ENCODE measurements at places on chromosomes 6 and 20. TPM values are rescaled to one million over a fixed set of nuclear protein-coding genes. Genes with fewer than 3 reads are reported as not detected.

The COX4I2 gene
- 0.67 TPM for total RNA-seq

The SMIM26 gene
- total RNA-seq = 63.3 TPM

The ISM1 gene
- total RNA-seq = 0.25 TPM

The PPIL6 gene
- 0.58 TPM for total RNA-seq

The NCOA5 gene
- 24.1 TPM for total RNA-seq

The STMND1 gene
- 1.4 TPM for total RNA-seq

The PRKN gene
- total RNA-seq = 5.5 TPM

GRCh38 chr6:139960671-139961070 is 586.2 kb upstream of the CITED2 start:
- no peak for DNase-seq

GRCh38 chr6:165835410-165835851 is 172.4 kb upstream of the PDE10A start:
- no peak for DNase-seq

GRCh38 chr20:62363920-62364851 is 2.9 kb downstream of the LAMA5 start:
- DNase-seq = no peak

DNA sequence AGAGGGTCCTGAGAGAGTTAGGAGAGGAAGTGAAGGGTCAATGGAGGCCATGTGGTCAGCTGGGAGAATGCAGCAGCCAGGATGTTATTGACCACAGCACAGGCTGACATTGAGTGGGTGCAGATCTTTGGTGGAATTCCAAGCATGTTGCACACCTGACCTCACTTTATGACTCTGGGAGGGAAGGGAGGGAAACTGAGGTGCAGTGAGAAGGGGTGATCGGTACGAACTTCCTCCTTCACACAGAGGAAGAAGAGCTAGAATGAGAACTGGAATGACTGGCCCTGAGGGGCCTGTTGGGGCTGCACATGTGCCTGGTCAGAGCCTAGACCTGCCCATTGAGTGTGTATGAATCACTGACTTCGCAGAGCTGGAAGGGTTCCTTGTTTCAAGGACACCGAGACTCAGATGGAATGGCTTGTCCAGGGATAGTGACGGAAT is 9.8 kb downstream of the FAM83D start:
- no peak for DNase-seq

- no peak for DNase-seq
These were observed 42.6 kb upstream of the ZNFX1 start for GRCh38 chr20:49320460-49320859.

- no peak for DNase-seq
These were observed 481.5 kb upstream of the HSF2 start for GRCh38 chr6:121917834-121918559.

DNA sequence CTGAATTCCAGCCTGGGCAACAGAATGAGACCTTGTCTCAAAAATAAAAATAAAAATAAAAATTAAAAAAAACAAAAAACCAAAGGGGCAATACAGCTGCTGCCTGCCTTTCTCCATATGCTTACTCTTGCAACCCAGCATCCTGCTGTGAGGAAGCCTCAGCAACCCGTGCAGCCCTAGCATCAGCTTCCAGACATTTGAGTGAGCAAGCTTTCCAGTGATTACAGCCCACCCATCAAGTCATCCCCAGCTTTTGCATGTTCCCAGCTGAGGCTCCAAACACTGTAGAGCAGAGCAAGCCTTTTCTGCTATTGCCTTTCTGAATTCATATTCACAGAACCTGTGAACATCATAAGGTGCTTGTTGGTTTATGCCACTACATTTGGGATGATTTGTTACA is 93.8 kb downstream of the SASH1 start:
- no peak for DNase-seq

DNA sequence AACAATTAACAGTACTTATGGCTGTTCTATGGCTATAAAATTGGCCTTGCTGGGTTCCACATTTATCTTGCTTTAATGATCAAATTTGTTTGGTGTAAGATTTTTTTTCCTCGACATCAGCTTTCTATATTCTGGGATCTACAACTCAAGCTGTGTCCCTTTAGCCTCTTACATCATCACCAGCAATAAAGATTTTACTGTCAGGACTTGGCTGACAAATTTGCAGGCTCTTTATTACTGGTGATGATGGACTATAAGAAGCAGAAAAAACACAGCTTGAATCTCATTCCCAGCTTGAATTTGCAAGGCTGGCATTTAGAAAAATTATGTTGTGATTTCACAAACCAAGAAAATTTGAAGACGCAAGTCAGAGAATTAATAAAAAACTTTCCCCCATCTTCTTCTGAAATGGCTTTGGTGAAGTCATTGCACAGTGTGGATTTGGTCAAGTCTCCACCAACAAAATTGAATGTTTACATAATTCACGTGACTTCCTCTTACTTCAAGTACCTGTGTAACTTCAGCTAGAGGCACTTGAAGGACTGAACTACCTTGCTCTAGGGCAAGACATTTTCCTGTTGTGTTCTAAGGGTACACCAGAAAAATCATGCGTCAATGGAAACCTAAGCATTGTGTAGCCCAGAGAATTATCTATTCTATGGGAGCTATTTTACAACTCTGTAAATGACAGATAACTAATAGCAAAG is 175.0 kb downstream of the CBLN4 start:
- no peak for DNase-seq

DNA sequence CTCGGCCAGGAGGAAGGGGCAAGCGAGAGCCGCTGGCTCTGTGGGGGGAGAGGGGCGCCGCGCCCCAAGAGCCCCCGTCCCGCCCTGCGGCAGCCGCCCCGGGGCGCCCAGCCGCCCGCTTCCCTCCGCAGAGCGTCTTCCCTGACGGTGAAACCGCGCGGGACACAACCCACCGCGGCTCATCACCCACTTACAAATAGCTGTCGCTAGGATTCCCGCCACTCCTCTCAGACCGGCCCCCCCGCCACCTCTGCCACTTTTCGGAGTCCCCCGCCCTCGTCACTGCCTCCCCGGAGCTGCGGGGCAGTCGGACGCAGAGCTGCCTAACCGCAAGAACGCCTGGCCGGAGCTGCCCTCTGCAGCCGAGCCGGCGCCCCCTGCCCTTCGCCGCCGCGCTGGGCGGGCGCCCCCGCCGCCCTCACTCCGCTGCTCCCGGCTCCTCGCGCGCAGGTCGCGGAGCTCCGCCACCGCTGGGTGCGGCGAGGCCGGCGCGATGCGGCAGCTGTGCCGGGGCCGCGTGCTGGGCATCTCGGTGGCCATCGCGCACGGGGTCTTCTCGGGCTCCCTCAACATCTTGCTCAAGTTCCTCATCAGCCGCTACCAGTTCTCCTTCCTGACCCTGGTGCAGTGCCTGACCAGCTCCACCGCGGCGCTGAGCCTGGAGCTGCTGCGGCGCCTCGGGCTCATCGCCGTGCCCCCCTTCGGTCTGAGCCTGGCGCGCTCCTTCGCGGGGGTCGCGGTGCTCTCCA is at the start of gene SLC35D3:
Gene SLC35D3, plus strand, starts transcription at position 366 of the 749 bp plus-strand sequence. Its CDS starts 128 bp downstream, at position 494.
- DNase-seq = peak; percentile 21

GRCh38 chr20:9392892-9393857 is 121.2 kb upstream of the LAMP5 start:
- DNase-seq = peak; percentile 37

DNA sequence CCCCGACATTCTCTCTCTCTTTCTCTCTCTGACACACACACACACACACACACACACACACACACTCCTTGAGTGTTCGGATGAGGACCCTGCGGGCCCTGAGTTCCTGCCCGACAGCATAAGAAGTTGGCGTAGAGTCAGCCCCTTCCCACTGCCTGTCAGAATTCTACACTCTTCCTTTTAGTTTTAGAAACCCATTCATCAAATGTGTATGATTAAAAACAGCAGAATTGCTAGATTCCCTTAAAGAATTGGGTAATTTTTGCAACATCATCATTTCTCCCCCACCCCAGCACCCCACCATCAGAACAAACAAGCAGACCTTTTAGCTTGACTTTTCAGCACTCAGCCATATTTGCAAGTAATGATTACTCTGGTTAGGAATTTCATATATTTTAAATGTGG is 322.8 kb downstream of the FARS2 start:
- no peak for DNase-seq

- no peak for DNase-seq
These were observed 35.6 kb downstream of the PDE7B start for GRCh38 chr6:135887069-135887468.

DNA sequence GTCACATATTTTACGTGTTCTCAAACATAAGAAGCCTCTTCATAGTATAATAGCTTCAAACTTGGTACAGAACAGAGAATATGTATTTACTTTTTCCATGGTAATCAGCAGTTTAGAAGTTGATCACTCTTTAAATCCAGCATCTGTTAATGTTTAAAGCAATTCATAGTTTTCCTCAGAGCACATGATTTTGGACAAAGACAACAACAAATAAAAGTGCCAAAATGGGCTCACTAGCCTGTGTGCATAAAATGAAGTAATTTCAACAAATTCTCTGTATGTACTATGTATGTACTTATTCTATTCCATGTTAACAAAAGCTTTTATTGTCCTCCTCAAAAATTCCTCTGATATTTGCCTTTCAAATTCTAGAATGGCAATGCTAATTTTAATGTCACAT is 38.1 kb upstream of the UST start:
- no peak for DNase-seq

GRCh38 chr20:46304361-46304760 is 3.9 kb downstream of the CDH22 start:
- DNase-seq = no peak

DNA sequence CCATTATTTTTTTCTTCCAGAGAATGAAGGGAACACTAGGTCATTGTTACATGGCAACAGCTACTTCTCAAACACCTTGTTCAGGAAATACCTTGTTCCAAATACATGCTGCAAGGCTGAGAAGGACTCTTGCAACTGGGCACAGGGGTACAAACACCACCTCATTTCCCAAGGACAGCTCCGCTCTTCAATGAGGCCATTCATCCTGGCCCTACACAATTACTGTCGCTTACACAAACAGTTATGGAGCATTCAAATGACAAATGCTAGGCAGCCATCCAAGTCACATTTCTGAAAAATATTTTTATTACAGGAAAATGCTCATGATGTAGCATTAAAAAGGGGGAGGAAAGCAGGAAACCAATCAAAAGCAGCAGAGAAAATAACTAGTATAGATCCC is 611.9 kb downstream of the DHX35 start:
- DNase-seq = no peak

DNA sequence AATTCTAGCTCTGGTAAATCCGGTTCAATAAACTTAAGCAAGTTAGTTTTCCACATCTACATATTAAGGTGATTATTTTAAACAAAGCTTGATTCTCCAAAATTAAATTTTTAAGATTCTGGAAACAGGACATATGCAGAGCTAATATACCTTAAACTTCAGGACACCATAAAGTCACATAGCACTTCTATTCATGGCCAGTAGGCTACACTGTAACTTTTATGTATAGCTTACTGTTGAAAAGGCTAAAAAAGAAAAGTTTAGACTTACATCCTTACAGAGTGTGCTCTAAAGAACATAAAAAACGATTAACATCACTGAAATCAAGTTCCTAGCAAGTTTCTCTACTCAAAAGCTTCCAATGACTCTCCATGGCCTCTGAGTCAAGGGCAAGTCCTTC is 224.7 kb downstream of the PTPRK start:
- no peak for DNase-seq
